Cardiac atrium fibroblast (primary cell): ENCODE measurements at places on chromosomes 7 and 10. TPM values are rescaled to one million over a fixed set of nuclear protein-coding genes. Genes with fewer than 3 reads are reported as not detected.

Gene ENTPD1
- 5.8 and 6.5 TPM in 2 replicates for total RNA-seq

Gene LRRC27
- 4.2 and 7.6 TPM in 2 replicates for total RNA-seq

Gene SPDYE5
- total RNA-seq = not detected in 2 replicates

Gene TEX47
- not detected in 2 replicates for total RNA-seq

Gene OR6B1
- not detected in 2 replicates for total RNA-seq

Gene NEUROD6
- total RNA-seq = not detected in 2 replicates

Gene PDE6C
- total RNA-seq = not detected in 2 replicates

Gene PHKG1
- not detected in 2 replicates for total RNA-seq

Gene TMEM176B
- total RNA-seq = not detected in 2 replicates

Gene GOLGA7B
- total RNA-seq = not detected in 2 replicates

Gene NRAP
- total RNA-seq = not detected in 2 replicates

Gene ADAM22
- 0.16 and 0.54 TPM in 2 replicates for total RNA-seq

Gene OR2A1
- not detected in 2 replicates for total RNA-seq

Gene RASA4
- 1.3 and 12.0 TPM in 2 replicates for total RNA-seq

Gene DOCK4
- 5.2 and 12.8 TPM in 2 replicates for total RNA-seq

Gene NUTM2E
- not detected in 2 replicates for total RNA-seq

Gene CDC14C
- not detected in 2 replicates for total RNA-seq

Gene AP3M1
- total RNA-seq = 21.4 and 22.0 TPM in 2 replicates

Gene STOX1
- total RNA-seq = not detected in 2 replicates

Gene BAMBI
- total RNA-seq = 41.5 and 64.5 TPM in 2 replicates

Gene FEZF1
- total RNA-seq = not detected in 2 replicates

Gene CPN1
- not detected in 2 replicates for total RNA-seq

Gene GIMAP1
- 0.81 TPM in 1 of 2 replicates, not detected in the other for total RNA-seq

Gene UPK3B
- total RNA-seq = not detected in 2 replicates

Gene DRGX
- total RNA-seq = not detected in 2 replicates

Gene FGL2
- 0.97 and 7.6 TPM in 2 replicates for total RNA-seq

Gene NKX2-3
- not detected in 2 replicates for total RNA-seq

Gene LRRC4
- under 0.01 and 0.72 TPM in 2 replicates for total RNA-seq

Gene MSMB
- total RNA-seq = not detected in 2 replicates

Gene PPP1R3C
- 46.4 and 48.4 TPM in 2 replicates for total RNA-seq

Gene MRPS33
- total RNA-seq = 17.3 and 18.4 TPM in 2 replicates

Gene SH2D4B
- not detected in 2 replicates for total RNA-seq

Gene ATOH7
- total RNA-seq = not detected in 2 replicates

Gene HEPACAM2
- not detected in 2 replicates for total RNA-seq

Gene SLC26A3
- total RNA-seq = not detected in 2 replicates

Gene CDNF
- total RNA-seq = 0.36 and 3.6 TPM in 2 replicates

Gene AZGP1
- total RNA-seq = not detected in 2 replicates

Gene SHTN1
- total RNA-seq = 2.9 TPM in 2 replicates

Gene SCART1
- 0.54 TPM in 1 of 2 replicates, not detected in the other for total RNA-seq

Gene IFIT3
- total RNA-seq = 8.5 and 14.7 TPM in 2 replicates
